ENCODE measurements at places on chromosomes 1 and 21.

DNA sequence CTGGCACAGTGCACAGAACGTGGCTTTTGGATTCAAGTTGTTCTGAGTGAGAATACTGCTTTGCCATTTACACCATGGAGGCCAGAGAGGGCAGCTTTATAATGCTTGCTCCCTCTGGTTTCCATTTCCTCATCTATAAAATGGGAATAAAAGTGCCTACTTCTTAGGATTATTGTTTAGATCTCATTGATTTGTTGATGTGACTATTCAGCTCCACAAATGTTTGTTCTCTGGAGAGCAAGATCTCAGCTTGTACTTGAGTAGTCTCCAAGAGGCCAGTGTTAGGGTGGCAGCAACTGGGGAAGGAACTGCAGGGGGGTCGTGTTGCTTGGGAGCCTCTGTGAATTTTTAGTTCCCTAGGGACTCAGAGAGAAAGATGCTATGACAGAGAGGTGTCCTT is 55.2 kb downstream of the YARS1 start:
- DNase-seq: no peak

DNA sequence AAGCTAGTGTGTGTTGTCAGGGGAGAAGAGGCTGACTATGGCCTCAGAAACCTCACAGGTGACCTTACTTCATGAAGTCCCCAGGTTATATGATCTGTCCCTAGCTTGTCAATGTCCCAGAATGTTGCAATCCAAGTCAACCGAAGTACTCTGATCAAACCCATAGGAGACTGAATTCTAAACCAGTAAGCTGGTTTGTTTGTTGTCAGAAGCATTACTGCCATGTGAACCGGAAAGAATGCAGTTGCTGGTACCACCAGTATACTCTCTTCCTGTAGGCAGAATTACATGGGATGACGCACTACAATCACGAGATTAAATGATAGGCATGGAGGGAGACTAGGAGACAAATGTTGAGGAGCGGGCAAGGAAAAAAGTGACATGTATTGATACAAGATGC is 26.1 kb upstream of the MAN1A2 start:
- DNase-seq: no peak

GRCh38 chr1:9537863-9538668 is 1.2 kb upstream of the SLC25A33 start:
- DNase-seq: no peak

GRCh38 chr21:45574691-45575090 is 32.5 kb upstream of the SLC19A1 start:
- no peak for DNase-seq

DNA sequence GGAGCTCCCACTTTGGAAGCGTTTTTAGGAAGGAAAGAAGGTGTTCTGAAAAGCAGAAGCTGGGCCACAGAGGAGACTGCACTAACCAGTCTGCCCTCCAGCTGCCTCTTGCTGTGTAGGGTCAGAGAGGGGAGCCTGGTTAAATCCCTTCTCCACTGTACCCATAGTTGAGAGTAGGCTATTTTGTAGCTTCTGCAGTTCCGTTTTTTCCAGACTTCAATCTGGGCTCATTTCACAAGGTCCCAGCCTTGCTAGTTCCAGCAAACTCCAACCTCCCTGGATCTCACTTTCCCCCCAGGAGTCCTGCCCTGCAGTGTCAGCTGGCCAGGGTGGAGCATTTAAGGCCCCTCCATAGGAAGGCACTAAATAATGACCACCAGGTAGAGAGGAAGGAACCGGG is 11.0 kb downstream of the TNN start:
- no peak for DNase-seq
